ENCODE measurements at places on chromosomes 4 and X.

DNA sequence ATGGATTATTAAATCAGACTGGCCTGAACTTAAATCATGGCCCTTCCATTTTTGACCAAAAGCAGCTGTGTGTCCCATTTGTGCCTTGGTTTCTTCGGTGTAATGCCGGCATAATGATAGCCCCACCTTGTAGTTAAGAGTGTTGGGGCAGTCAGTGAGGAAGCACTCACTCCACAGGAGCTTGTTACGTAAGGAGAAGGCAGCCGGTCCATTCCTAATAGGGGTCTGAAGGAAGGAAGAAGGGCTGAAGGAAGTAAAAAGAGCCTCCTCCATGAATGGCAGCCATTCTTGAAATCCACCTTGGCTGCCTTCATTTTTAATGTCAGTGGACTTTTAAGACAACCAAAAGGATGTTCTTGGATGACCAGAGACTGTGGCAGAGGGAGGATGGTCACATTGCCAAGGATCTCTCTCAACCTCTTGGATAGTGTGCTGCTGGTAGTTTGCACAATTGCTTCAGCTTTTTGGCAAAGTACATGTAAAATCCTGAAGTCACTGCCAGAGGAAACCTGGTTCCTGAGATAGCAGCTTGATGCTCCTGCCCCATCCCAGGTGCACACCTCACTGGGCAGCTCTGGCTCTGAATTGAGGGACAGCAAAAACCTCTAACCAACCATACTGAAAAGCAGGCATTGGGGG is 113.5 kb downstream of the PTTG2 start:
- no peak for DNase-seq

GRCh38 chr4:184668096-184668495 is 18.6 kb downstream of the PRIMPOL start:
- DNase-seq, result no peak

DNA sequence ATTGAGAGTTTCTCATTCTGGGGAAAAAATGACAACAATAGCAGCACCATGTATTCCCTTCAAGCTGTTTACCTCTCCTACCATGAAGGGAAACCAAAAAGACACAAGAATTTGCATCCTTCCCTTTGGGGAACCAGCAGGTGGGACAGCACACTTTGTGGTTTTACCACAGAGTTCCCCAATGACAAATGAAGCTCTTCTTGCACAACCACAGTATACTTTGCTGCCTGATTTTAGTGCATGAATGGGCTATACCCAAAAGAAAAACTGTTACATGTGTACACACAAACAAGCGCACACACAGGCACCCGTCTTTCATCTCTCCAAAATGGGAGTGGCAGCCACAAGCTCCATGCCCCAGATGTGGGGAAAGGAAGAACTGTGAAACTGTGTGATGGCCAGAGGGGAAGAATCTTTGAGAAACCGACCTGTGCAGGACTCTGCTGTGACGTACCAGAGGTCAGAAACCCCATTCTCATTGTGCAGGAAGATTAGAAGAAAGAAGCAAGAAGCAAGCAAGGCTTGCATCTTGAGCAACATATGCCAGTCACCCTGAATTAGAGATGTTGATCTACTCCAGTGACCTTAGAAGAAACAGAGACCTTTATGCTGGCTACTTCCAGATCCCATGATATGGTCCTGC is 2.7 kb upstream of the MAML3 start:
- DNase-seq, result peak; percentile 25

DNA sequence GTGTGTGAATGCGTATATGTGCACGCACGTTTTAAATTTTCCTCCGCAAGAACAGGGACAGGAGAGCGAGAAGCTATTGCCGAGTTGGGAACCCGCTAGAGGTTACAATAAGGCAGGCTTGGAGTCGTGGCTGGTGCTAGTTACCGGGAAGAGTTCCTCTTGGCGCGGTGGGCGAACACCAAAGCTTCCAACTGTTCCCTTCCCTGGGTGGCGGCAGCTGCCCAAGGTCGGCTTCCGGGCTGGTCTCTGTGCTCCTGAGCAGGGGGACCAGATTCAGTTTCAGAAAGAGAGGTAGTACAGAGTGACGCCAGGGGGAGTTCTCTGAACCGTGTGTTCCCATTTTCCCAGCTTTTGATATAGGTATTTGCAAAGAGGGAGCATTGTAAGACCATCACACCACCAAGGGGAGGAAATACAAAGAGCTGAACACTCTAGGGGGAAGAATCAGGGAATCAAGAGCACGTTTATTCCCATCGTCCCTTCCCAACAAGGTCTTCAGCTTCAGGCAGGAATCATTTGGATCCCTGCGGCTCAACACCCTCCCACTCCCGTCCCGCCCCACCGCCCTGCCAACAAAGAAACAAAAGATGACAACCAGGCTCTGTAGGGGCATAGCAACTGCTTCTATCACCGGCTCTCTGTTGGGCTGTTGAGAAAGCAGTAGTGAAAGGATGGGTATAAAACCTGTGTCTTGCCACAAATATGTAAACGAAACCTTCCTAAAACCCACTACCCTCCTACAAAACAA is 113.6 kb upstream of the TEX13C start:
- DNase-seq, result no peak

GRCh38 chrX:31323658-31324057 is 251.8 kb upstream of the FTHL17 start:
- DNase-seq, result no peak

GRCh38 chr4:167339781-167340180 is 105.5 kb upstream of the SPOCK3 start:
- no peak for DNase-seq

DNA sequence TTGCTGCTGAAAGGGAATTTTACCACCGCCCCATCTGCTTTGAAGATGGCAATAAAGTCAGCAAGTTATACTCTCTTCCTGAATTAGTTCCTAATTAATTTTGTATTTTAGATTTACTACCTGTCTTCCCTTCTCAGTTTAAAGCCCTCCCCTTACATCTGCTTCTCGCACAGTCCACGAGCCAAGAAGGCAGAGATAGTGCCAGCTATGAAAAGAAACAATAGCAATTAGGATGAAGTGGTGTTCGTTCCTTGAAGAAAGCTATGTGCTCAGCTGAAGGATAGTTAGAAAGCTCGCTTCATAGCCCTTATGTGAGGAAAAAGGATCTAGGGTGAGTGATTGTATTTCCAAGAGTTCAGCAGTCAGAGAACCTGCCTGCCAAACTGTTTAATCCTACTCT is 1678.8 kb upstream of the TENM3 start:
- no peak for DNase-seq

GRCh38 chr4:63155561-63155960 is 1253.7 kb downstream of the TECRL start:
- no peak for DNase-seq

- peak; percentile 29 for DNase-seq
These were observed 31.1 kb downstream of the ACOX3 start for GRCh38 chr4:8409264-8410065.

GRCh38 chrX:53317365-53318069 is 36.1 kb upstream of the IQSEC2 start:
- peak; percentile 70 for DNase-seq

DNA sequence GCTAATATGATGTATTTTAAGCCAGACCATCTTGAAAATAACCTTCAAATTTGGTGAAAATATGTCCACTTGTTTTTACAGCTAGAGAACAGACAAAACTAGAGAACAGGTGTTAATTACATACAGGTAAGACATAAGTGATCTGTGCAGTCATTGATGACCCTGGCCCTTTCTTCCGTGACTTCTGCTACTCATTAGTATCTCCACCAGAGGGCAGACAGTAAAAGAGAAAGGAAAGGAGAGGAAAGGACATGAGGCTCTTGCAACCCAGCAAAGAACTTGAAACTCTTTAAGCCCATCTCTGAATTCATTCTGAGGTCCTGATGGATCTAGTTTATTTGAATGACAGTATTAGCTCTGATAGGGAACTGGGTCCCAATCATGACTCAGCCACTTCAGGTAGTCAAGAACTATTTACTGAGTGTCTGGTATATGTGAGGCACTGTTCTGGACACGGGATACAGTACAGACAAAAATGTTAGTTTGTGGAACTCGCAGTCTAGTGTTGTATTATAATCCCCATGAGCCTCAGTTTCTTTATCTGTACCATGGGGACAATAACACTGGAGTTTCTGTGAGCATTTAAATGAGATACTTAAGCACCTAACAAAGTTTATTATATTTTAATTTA is 121.0 kb upstream of the TEX13D start:
- DNase-seq, result no peak

Measured in activated naive CD8-positive, alpha-beta T cell treated with anti-CD3 and anti-CD28 coated beads, Interleukin-2, amount 50 U/mL, for 24 hours (primary cell).